ENCODE measurements at places on chromosomes 7 and 10.

DNA sequence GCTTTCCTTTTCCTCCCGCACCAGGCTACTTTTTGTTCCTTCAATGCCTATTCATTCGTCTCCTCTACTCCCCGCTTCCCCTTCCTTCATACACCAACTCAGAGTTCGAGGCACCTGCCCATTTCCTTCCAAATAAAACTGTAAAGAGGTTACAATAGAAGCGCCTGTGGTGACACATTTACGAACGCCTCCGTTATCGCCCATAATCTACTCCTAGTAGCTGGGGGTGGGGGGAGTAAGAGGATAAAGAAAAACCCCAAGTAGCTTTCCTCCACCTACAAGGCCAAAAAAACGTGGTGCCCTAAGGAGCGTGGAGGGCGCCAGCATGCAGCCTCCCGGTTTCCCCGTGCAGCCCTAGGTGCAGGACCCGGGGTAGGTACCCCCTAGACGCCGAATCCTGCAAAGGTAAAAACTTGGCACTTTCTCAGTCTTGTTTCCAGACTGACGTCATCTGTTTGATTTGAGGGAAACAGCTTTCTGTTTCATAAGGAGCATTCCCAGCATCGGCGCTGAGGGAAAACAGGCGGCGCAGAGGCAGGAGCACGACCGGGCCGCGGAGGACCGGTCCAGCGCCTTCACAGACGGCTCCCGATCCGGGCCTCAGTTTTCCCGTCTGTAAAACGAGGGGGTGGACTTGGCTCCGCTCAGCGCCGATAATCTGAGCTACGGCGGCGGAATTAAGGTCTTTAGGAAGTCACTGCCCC, 922 bp downstream of the PPA1 start:
- DNase-seq = no peak

DNA sequence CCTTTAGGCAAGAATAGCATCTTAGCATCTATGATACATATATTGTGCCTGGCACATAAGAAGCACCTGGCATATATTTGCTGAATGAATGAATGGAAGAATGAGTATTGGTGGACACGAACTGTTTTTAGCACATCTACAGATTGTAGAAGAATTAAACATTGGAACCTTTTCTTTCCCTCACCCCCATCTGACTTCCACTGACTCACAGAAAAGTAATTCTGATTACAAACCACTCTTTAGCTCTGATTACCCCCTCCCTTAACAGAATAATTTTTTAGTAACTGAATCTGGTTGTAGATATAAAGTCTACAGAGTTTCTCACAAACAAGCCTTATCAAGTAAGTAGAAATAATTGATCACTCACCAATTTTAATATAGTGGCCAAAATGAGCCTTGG, 31.9 kb downstream of the SLC26A4 start:
- DNase-seq = no peak

GRCh38 chr10:13993673-13994089, 337.0 kb downstream of the FRMD4A start:
- no peak for DNase-seq

GRCh38 chr10:101723176-101723575, 28.2 kb upstream of the FBXW4 start:
- DNase-seq = no peak

- no peak for DNase-seq
Observed at GRCh38 chr10:28554952-28555351, 22.0 kb downstream of the WAC start.

GRCh38 chr10:47451998-47452494, 31.9 kb downstream of the ANXA8 start:
- DNase-seq = no peak

DNA sequence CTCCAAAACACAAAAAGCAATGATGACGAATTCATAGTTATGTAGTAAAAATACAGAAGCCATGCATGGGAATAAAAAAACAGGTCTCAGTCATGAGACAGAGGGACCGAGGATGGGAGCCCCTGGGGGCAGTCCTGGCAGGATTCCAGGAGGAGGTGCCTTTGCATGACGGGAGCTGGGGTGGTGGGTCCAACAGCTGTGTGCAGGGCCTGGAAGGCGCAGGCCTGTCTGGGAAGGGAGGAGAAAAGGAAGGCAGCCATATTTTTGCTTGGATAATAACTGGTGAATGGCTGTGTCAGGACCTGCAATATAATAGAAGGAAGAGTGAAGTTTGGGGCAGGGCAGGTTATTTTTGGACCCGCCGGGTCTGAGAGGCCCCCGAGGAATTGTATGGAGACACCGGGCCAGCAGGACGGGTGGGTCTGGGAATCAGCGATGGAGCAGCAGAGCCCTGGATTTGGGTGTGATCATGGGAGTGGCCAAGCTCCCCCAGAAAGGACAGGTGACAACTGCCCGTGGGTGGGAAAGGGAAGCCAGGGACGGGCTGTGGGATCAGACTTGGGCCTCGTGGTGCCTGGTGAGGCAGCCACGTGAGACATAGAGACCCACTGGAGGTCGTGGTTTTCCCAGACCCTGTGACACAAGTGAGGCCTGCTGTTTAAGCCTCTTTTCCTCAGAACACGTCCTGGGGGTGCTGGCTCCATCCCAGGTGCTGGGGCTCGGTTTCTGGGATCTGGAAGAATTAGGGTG, 2.9 kb upstream of the JAKMIP3 start:
- DNase-seq = no peak

DNA sequence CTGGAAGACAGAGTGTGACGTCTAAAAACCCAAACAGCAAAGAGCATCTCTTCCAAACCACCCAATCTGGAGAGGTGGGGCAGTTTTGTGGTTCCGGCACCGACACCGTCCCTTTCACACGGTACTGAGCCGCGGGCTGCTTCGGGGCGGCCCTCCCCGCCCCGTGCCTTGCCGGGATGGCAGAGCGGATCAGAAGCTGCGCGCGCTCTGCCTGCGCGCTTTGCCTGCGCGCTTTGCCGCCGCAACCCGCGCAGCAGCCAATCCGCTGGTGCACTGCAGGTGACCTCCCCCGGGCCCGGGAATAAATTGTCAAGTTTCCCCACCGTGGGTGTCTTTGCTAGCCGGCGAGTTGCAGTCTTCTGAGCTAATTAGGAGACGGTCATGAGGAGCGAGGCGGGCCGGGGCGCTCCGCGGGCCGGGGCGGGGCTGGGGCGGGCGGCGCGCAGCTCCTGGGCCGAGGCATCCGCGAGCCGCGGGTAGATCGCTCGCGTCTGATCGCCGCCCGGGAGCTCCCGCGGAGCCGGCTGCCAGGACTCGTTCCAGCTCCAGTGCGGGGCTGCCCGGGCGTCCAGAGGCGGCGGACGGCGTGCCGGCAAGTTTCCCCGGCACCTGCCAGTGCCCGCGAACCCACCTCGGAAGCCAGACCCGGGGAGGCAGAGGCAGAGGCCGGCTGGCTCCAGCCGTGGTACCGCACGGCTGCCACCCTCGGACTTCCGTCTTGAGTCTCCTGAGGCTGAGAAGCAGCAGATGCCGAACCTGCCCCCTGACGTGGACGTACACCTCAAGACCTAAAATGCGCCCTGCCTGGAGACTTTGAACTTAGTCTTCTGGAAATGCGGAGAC, 536.0 kb upstream of the GALNT17 start:
- no peak for DNase-seq

GRCh38 chr10:72499701-72500100, 126.2 kb downstream of the MICU1 start:
- DNase-seq = no peak

GRCh38 chr10:70555371-70555770, 47.2 kb downstream of the PRF1 start:
- no peak for DNase-seq

DNA sequence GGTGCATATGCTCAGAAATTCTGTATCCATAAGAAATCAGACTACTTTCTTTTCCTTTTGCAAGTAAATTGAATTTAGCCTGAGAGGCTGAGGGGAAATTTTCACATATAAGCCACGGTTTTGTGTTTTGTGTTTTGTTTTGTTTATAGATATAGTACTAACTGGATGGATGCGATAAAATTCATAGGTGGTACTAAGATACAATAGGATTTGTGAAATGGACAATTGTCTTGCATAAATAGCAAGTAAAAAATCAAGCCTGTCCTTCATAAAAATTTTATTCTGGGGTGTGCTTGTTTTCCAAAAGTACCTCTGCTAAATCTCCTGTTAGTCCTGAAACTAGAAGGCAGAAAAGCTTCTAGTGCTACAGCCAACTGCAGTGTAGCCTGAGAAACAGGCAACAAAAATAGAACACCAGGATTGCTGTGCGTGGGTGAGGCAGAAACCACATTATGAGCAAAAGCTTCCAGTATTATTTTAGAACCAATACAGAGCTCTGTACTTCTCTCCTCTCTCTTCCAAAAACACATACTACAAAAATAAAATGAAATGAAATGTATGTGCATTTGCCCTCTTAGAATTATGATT, 634 bp upstream of the HDAC9 start:
- DNase-seq = peak; percentile 46

- no peak for DNase-seq
Observed at GRCh38 chr10:102412293-102412692, 6.3 kb downstream of the PSD start.

DNA sequence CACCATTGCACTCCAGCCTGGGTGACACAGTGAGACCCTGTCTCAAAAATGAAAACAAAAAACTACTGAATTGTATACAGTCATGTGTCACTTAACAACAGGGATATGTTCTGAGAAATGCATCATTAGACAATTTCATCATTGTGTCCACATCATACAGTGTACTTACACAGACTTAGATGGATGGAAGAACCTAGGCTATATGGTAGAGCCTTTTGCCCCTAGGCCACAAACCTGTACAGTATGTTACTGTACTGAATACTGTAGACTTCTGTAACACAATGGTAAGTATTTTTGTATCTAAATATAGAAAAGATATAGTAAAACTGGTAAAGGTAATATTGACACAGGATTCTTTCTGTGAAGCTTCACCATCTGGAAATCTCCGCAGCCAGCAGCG, 81.7 kb downstream of the KBTBD2 start:
- no peak for DNase-seq

GRCh38 chr10:63491588-63492316, 26.0 kb upstream of the JMJD1C start:
- peak; percentile 47 for DNase-seq

- DNase-seq = no peak
Observed at GRCh38 chr10:33265621-33266020, 68.8 kb downstream of the NRP1 start.

- no peak for DNase-seq
Observed at GRCh38 chr10:110681023-110681681, 37.0 kb downstream of the RBM20 start.

DNA sequence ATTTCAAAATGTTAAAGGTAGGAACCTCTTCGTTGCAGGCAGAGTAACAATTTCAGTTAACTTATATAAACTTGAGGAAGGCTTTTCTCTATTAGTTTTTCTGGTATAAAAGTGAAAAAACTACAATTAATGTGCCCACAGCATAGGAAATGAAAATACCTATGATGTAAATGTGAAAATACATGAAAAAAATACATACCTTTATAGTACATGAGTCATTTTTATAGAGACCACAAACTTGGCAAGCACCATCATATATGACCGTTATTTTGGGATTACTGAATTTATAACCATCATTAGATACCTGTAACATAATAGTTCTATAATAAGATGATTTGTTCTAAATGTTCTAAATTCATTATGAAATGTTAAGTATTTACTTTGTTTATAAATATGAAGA, 42.7 kb downstream of the VWDE start:
- DNase-seq = no peak

- DNase-seq = peak; percentile 23
Observed at GRCh38 chr7:150831851-150832250, 20.5 kb upstream of the AOC1 start.

- no peak for DNase-seq
Observed at GRCh38 chr10:101257084-101257483, 27.8 kb upstream of the LBX1 start.

- DNase-seq = no peak
Observed at GRCh38 chr10:102066399-102067088, 1.4 kb downstream of the HPS6 start.

- DNase-seq = no peak
Observed at GRCh38 chr10:100927266-100927665, 14.5 kb downstream of the SLF2 start.

DNA sequence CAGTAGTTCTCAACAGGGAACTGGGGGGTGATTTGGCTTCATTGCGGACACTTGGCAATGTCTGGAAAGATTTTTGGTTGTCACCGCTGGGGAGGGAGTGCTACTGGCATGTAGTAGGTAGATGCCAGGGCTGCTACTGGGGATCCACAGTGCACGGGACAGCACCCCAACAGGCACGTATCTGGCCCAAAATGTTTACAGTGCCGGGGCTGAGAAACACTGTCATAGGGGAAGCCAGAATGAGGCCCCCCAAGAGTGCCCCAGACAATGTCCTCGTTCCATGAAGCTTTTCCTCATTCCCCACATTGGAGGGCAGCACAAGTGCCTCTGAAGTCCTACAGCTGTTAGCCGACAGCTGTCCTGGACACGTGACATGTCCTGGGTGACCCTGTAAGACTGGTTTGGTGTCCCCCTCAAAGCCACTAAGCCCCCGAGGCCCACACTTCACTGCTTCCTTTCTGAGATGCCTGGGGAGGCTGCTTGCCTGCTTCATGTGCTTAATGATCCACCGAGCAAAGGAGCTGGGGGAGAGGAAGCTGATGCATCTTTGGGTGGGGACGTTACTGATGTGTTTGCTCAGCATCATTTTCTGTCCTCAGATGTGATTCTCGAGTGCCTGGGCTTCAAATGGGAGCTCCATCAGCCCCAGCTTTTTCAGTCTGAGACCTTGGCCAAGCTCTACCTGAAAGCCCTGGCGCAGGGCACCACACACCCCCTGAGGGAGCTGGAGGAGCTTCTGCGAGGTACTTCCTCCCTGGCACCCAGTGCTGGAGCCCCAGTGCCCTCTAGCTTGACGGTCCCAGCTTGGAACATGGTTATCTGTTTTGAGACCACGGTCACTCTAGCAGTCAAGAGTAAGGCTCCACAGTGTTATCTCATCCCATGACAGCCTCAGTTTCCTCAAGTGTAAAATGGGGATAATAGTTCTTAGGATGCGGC, 14.7 kb downstream of the BTBD16 start:
- DNase-seq = no peak

GRCh38 chr7:157276731-157277562, 59.9 kb upstream of the DNAJB6 start:
- DNase-seq = peak; percentile 35

GRCh38 chr7:13044309-13044708, 356.9 kb downstream of the ARL4A start:
- no peak for DNase-seq

DNA sequence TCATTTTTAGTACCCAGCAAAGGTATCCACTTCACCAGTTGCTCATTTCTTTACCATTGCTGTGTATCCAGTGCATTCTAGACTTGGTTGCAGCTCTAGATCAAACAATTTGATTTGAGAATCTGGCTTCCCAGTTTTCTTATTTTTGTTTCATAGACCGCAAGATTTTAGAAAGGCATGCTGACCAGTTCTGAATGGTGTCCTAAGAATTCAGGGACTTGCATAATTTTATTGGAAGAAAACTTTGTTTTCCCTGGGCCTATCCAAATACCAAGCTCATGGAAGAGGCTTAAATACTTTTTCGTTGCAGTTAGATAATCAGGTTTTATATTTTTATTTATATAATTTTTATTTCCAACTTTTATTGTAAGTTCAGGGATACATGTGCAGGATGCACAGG, 58.3 kb downstream of the BICC1 start:
- no peak for DNase-seq

- no peak for DNase-seq
Observed at GRCh38 chr7:40640566-40640965, 505.8 kb downstream of the SUGCT start.
